ENCODE measurements at places on chromosomes 7 and 10. TPM values are rescaled to one million over a fixed set of nuclear protein-coding genes. Genes with fewer than 3 reads are reported as not detected.

Gene ZNF488
- 5.8 TPM for polyA plus RNA-seq

Gene AGR2
- 60.8 TPM for polyA plus RNA-seq

Gene CPN1
- 3.0 TPM for polyA plus RNA-seq

Gene RELN
- polyA plus RNA-seq = 21.8 TPM

Gene NODAL
- 0.67 TPM for polyA plus RNA-seq

Gene DYNC1I1
- 0.98 TPM for polyA plus RNA-seq

Gene ITPRID1
- not detected for polyA plus RNA-seq

Gene PRR15
- polyA plus RNA-seq = 2.6 TPM

Gene URGCP
- polyA plus RNA-seq = 39.2 TPM

Gene MACROH2A2
- polyA plus RNA-seq = 75.9 TPM

Gene TRPV5
- 1.5 TPM for polyA plus RNA-seq

Gene WDFY4
- 2.1 TPM for polyA plus RNA-seq

Gene HPSE2
- 0.81 TPM for polyA plus RNA-seq
